Thymus (tissue), 14 donors: ENCODE measurements at places on chromosomes 2 and 18.

DNA sequence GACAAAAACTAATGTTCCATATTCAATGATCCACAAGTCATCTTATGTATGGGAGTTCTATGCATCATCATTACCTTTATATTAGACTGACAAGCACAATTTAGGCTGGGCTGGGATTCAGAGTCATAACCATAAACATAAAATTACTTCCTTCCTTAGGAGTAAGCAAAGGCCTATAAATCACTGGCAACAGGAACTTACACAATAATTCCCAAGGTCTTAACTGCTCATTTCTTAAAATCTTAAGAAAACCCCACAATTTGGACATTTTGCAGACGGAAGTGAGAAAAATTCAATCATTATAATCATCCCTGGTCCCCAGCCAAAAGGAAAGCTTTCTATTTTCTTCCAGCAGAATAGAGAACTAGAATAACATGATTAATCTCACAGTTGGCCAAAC lies 232.3 kb downstream of the DYM start:
- no peaks in the 10 kb centered on the region for H3K36me3 ChIP-seq
- H3K4me1 ChIP-seq, result peaks cover 5% of the 10 kb centered on the region
- no peak for DNase-seq
- no peak overlapping the region for H3K27ac ChIP-seq
- H3K4me3 ChIP-seq, result no peak overlapping the region
- no peaks in the 10 kb centered on the region for H3K27me3 ChIP-seq

- no peak for DNase-seq
- H3K27me3 ChIP-seq, result no peaks in the 10 kb centered on the region
- H3K27ac ChIP-seq, result no peak overlapping the region
- H3K4me1 ChIP-seq, result no peaks in the 10 kb centered on the region
- no peak overlapping the region for H3K4me3 ChIP-seq
Measured at GRCh38 chr18:40985436-40985835, 969.6 kb upstream of the PIK3C3 start.

GRCh38 chr18:74453642-74454198 lies 3.4 kb downstream of the DIPK1C start:
- no peak for DNase-seq
- H3K36me3 ChIP-seq, result no peaks in the 10 kb centered on the region
- H3K4me3 ChIP-seq, result no peak overlapping the region
- H3K4me1 ChIP-seq, result no peaks in the 10 kb centered on the region

DNA sequence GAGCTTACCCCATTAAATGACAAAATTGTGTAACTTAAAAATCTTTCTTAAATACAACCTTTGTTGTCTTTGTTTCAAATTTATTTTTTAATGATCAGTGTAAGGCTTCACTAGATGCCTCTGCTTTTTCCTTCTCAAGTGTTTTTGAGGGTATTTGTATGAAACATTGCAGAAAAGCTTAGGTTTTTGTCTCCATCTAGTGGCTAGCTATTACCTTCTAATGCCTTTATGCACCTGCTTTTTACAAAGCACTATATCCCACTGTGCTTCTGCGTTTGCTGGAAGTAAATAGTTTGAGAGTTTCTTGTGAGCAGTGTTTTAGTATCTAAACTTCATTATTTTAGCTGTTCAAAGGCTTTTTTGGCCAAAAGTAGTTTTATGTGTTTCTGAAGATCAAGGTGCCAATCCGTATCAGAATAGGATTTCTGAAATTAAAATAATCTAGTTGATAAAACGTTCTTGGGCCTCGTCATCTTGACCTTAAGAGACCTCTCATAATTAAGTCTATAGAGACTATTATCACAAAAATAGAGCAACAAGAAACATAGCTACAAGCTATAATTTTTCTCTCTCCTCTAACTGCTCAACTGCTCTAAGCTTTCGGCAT lies 47.0 kb downstream of the IWS1 start:
- no peak overlapping the region for H3K4me3 ChIP-seq
- peak; percentile 46 for DNase-seq
- peaks cover 35% of the 10 kb centered on the region for H3K36me3 ChIP-seq
- H3K27me3 ChIP-seq, result no peaks in the 10 kb centered on the region
- no peak overlapping the region for H3K27ac ChIP-seq

DNA sequence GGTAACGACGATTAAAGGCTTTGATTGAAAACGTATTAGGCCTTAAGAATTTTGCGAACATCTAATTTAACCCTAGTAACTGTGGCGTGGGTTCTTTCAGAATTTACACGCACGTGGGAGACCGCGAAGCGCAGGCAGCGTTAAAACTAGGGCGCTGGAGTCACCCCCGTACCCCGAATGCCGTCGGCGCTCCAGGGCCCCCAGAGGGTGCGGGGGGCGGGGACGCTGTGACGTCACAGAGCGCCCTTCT lies 673 bp upstream of the SMCHD1 start:
- peak; percentile 45 for DNase-seq
- H3K36me3 ChIP-seq, result no peaks in the 10 kb centered on the region
- H3K4me3 ChIP-seq, result peak overlapping the region; percentile 98
- H3K27me3 ChIP-seq, result no peaks in the 10 kb centered on the region
- H3K27ac ChIP-seq, result peak overlapping the region; percentile 99

DNA sequence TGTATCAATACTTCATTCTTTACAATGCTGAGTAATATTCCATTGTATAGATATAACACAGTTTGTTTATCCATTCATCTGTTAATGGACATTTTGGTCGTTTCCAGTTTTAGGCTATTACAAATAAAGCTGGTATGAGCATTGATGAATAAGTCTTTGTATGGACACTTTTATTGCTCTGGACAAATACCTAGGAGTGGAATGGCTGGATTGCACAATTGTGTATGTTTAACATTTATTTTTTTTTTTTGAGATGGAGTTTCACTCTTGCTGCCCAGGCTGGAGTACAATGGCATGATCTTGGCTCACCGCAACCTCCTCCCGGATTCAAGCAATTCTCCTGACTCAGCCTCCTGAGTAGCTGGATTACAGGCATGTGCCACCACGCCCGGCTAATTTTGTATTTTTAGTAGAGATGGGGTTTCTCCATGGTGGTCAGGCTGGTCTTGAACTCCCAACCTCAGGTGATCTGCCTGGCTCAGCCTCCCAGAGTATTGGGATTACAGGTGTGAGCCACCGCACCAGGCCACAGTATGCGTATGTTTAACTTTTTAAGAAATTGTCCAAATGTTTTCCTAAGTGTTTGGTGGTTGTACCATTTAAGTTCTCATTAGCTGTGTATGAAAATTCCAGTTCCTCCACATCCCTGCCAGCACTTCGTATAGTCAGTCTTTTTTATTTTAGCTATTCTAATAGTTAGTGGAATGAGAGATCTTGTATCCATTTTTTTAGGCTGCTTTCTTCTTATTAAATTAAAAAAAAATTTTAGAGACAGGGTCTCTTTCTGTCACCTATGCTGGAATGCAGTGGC lies 194.9 kb upstream of the HAAO start:
- DNase-seq, result no peak
- H3K27me3 ChIP-seq, result no peaks in the 10 kb centered on the region
- H3K36me3 ChIP-seq, result no peaks in the 10 kb centered on the region
- H3K4me1 ChIP-seq, result no peaks in the 10 kb centered on the region
- H3K27ac ChIP-seq, result no peak overlapping the region

GRCh38 chr2:11688222-11689069 lies 18.5 kb upstream of the NTSR2 start:
- H3K4me1 ChIP-seq, result peaks cover 11% of the 10 kb centered on the region
- no peak overlapping the region for H3K4me3 ChIP-seq
- H3K36me3 ChIP-seq, result no peaks in the 10 kb centered on the region
- H3K27me3 ChIP-seq, result peaks cover 13% of the 10 kb centered on the region
- no peak overlapping the region for H3K27ac ChIP-seq

GRCh38 chr2:167749016-167749415 lies 498.4 kb downstream of the STK39 start:
- H3K36me3 ChIP-seq, result no peaks in the 10 kb centered on the region
- H3K27ac ChIP-seq, result no peak overlapping the region
- no peak overlapping the region for H3K4me3 ChIP-seq
- no peaks in the 10 kb centered on the region for H3K4me1 ChIP-seq
- H3K27me3 ChIP-seq, result no peaks in the 10 kb centered on the region

DNA sequence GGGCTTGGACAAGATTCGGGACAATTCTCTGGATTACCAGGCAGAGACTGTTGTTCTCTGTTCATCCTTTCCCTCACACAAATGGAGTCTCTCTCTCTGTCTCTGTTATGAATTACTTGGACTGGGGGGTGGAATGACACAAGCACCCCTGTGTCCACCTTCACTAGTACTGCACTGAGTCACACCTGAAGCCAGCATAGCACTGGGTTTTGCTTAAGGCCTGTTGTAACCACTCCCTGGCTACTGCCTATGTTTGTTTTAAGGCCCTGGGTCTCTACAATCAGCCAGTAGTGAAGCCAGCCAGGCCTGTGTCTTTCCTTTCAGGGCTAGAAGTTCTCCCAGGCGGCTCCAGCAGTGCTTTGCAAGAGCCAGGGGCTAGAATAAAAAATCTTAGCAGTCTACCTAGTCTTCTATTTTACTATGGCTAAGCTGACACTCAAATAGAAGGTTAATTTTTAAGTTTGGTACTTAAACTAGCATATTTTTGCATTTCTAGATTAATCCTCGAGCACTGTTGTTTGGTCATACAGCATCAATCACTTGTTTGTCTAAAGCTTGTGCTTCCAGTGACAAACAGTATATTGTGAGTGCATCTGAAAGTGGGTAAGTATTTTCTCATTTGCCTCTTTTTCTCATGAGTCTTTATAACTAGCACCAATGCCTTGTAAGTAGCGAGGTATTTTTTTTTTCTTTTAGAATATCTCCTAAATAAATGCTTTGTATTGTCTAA lies 27.8 kb downstream of the WDR7 start:
- H3K4me1 ChIP-seq, result no peaks in the 10 kb centered on the region
- H3K36me3 ChIP-seq, result peaks cover 6% of the 10 kb centered on the region
- DNase-seq, result no peak
- H3K27ac ChIP-seq, result no peak overlapping the region
- no peaks in the 10 kb centered on the region for H3K27me3 ChIP-seq
- H3K4me3 ChIP-seq, result no peak overlapping the region

DNA sequence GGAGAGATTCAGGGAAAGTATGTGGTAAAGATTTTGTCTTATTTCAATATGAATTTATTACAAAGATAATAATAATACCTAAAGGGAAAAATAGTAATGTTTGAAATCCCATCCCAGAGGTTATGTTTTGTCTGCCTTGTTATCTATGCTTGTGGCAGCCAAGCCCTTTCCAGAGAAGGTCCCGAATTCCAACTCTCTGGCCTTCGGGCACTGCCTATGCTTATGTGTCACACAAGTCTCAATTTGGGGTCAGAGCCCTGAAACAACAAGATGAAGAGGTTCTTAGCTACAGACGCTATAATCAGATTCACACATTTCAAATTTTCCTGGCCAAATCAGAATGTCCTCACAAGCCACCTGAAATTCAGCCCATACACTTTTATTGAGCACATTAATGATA lies 59.9 kb downstream of the DNER start:
- DNase-seq, result no peak
- no peaks in the 10 kb centered on the region for H3K4me1 ChIP-seq
- H3K27ac ChIP-seq, result no peak overlapping the region
- no peaks in the 10 kb centered on the region for H3K27me3 ChIP-seq
- H3K4me3 ChIP-seq, result no peak overlapping the region
- H3K36me3 ChIP-seq, result no peaks in the 10 kb centered on the region

GRCh38 chr18:13450289-13451212 lies 232.0 kb downstream of the LDLRAD4 start:
- no peaks in the 10 kb centered on the region for H3K27me3 ChIP-seq
- peak overlapping the region; percentile 10 for H3K27ac ChIP-seq
- H3K4me1 ChIP-seq, result peaks cover 97% of the 10 kb centered on the region
- H3K4me3 ChIP-seq, result no peak overlapping the region
- DNase-seq, result no peak
